Dorsolateral prefrontal cortex (tissue), 122 donors: ENCODE measurements at places on chromosomes 16 and 17. TPM values are rescaled to one million over a fixed set of nuclear protein-coding genes. Genes with fewer than 3 reads are reported as not detected.

The HBQ1 gene
- total RNA-seq, result 9.1 TPM

The GUCY2D gene
- total RNA-seq, result 0.51 TPM

The ABCA9 gene
- total RNA-seq, result 24.7 TPM

The AOC3 gene
- total RNA-seq, result 1.6 TPM
